Stimulated activated naive B cell treated with anti-CD40 and anti-IgM and Interleukin-4, amounts not matched to agents 10 μg/mL and 1 μg/mL and 100 μg/mL, for 72 hours (primary cell): ENCODE measurements at places on chromosomes 1 and 21.

DNA sequence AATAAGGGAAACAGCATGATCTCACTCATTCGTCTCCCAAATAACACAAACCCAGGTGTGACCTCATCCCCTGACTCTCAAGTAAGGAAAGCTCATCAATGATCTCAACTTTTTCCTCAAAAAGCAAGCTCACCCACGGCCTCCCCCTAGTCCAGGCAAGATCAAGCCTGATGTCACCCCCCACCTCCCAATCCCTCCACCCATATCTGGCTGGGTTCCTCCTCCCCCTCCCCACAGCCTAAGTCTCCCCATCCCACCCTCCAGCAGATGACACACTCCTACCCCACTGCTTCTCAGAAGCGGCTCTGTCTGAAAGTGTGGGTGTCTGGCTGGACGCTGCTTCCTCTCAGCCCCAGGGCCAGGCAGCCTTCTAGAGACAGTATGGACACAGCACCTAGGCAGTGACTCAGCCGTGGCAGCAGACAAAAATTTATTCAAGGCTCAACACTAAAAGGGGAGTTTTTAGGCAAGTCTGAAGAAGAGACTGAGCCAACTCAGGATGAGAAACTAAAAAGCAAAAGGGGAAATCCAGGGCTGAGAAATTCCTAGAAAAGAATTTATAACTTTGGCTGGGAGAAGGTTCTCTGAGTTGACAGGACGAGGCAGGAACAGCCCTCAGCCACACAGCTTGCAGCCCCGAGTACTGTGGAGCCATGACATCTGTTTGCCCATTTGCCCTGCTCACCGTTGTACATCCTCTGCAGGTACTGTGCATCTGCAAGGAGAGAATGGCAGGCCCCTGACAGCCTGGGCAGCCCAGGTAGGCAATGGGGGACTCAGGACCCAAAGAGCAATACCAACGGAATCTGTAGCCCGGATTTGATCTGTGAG is 81.6 kb upstream of the LRRC8D start:
- DNase-seq = peak; percentile 36

DNA sequence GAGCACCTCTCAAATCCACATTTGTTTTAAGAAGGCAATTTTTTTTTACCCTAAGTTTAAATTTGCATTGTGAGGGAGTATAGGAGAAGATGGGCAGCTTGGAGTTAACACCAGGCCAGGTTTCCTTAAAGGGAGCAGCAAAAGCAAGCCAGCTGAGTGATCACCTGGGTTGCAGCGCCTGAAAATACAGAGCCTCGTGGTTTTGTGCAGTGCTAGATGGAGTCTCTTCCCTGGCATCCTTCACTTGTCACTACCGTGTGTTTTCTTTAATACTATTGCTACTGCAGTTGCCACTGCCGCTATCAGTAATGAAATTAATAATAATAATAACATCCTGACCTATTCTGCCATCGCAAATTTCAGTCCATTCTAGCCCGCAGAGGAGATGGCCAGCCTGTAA is 35.2 kb upstream of the VAV3 start:
- no peak for DNase-seq

DNA sequence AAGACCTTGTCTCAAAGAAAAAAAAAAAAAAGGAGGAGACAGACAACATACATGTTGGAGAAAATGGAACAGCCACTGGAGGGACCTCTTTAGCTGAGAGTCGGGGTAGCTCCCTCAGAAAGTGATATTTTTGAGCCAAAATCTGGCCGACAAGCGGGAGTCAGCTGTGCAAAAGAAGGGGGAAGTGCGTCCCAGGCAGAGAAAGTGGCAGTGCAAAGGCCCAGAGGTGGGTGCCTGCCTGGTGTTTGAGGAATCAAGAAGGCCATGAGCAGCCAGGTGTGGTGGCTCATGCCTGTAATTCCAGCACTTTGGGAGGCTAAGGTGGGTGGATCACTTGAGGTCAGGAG is 6.1 kb upstream of the CROCC start:
- no peak for DNase-seq

DNA sequence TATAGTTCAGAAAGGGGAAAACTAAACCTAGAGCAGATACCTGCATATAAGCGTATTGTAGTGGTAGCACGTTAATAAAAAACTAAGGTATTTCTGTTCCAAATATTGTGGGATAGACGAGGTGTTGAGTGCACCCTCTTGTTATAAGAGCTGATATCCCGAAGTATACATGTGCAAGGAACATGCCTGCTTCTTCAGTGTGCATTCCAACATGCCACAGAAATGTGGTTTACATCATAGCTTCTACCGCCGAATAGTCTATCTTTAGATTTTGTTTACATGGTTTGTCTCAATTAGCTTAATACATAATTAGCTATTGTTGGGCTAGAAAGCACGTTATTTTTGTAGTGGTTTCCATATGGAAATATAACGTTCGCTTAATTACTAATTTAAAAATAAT is 2.2 kb downstream of the CHRM3 start:
- DNase-seq = no peak

DNA sequence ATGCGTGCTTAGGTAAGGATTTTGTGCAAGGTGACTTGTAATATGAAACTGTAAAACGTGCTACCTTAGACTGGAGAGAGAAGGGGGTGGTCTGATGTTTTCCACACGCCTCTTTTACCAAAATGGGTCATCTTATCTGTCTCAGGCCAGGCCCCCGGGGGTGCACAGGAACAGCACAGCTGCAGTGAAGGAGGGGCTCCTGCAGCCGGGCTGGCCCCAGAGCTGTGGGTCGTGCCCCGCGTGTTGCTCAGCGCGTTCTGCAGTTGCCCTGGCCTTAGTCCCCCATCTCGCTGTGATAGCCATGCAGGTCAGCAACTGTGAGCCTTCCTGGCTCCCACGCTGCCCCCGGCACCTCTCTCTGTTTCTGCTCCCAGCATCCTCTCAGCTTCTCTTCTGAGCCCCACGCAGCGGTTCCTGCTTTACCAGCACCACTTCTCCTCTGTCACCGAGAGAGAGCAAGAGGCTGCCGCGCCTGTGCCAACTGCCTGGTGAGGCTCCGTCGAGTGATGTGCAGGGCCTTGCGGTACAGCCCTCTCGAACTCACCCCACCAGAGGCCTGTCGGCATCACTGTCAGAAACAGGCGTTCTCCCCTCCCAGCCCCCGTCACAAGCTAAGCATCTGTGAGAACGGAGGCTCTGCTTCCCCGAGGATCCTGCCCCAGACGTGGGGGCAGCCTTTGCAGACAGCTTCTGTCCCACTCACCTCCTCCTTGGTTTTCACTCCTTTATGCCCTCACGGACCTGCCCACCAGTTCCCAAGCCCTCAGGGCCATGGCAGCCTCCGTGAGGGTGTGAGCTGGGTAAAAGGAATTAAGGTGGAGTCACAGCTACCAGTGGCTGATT is 73.3 kb downstream of the ADARB1 start:
- no peak for DNase-seq

GRCh38 chr21:40129809-40130208 is 262.6 kb downstream of the PCP4 start:
- DNase-seq = no peak

GRCh38 chr1:244896550-244896949 is 32.2 kb upstream of the HNRNPU start:
- no peak for DNase-seq

- no peak for DNase-seq
Measured at GRCh38 chr1:89635825-89636815, 3.2 kb downstream of the LRRC8C start.
